Thyroid gland (tissue), 4 donors: ENCODE measurements at places on chromosomes 4 and X. TPM values are rescaled to one million over a fixed set of nuclear protein-coding genes. Genes with fewer than 3 reads are reported as not detected.

- H3K27ac ChIP-seq = peak overlapping the region; percentile 54
These were observed 170.3 kb upstream of the IGFBP7 start for GRCh38 chr4:57280481-57280880.

- H3K4me1 ChIP-seq = no peaks in the 10 kb centered on the region
- H3K4me3 ChIP-seq = no peak overlapping the region
- H3K36me3 ChIP-seq = no peaks in the 10 kb centered on the region
- DNase-seq = no peak
- no peak overlapping the region for H3K27ac ChIP-seq
- H3K27me3 ChIP-seq = no peaks in the 10 kb centered on the region
These were observed 27.8 kb upstream of the TSPAN5 start for GRCh38 chr4:98686043-98686707.

- peaks cover 8% of the 10 kb centered on the region for H3K4me1 ChIP-seq
- no peak overlapping the region for H3K27ac ChIP-seq
- H3K4me3 ChIP-seq = no peak overlapping the region
- no peaks in the 10 kb centered on the region for H3K27me3 ChIP-seq
These were observed 141.8 kb downstream of the CBR4 start for GRCh38 chr4:168868044-168868781.

GRCh38 chr4:56874923-56875322, 32.8 kb upstream of the REST start:
- H3K36me3 ChIP-seq = no peaks in the 10 kb centered on the region
- no peaks in the 10 kb centered on the region for H3K27me3 ChIP-seq
- H3K4me3 ChIP-seq = no peak overlapping the region
- no peaks in the 10 kb centered on the region for H3K4me1 ChIP-seq

GRCh38 chrX:110182362-110182761, 135.5 kb downstream of the AMMECR1 start:
- no peak overlapping the region for H3K4me3 ChIP-seq
- no peaks in the 10 kb centered on the region for H3K4me1 ChIP-seq
- no peak overlapping the region for H3K27ac ChIP-seq
- H3K36me3 ChIP-seq = no peaks in the 10 kb centered on the region
- no peak for DNase-seq

- no peak overlapping the region for H3K27ac ChIP-seq
- no peak overlapping the region for H3K4me3 ChIP-seq
- H3K27me3 ChIP-seq = no peaks in the 10 kb centered on the region
- H3K36me3 ChIP-seq = no peaks in the 10 kb centered on the region
- no peak for DNase-seq
- H3K4me1 ChIP-seq = no peaks in the 10 kb centered on the region
These were observed 29.9 kb upstream of the TEC start for GRCh38 chr4:48299560-48299959.

GRCh38 chr4:98612318-98613250, 45.8 kb downstream of the TSPAN5 start:
- H3K4me1 ChIP-seq = peaks cover 7% of the 10 kb centered on the region
- no peak overlapping the region for H3K4me3 ChIP-seq
- H3K27ac ChIP-seq = no peak overlapping the region
- no peaks in the 10 kb centered on the region for H3K36me3 ChIP-seq

DNA sequence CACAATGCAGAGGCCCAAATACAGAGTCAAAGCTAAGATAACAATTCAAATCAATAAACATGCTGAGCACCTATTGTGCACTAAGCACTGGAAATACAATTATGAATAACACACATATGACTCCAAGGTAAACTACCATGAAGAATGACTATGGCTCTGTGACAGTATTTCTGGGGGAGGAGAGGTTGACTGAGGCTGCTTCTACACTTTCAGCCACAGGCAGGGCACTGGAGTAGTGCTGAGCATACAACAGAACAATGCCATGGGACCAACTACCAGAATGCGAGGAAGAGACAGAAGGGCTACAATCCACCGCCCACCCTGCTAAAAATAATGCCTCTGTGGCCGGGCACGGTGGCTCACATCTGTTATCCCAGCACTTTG, 13.7 kb downstream of the TEC start:
- no peaks in the 10 kb centered on the region for H3K36me3 ChIP-seq
- DNase-seq = no peak
- no peaks in the 10 kb centered on the region for H3K27me3 ChIP-seq
- H3K27ac ChIP-seq = no peak overlapping the region
- H3K4me3 ChIP-seq = no peak overlapping the region
- H3K4me1 ChIP-seq = peaks cover 21% of the 10 kb centered on the region

GRCh38 chr4:82638479-82638878, 76.7 kb upstream of the TMEM150C start:
- no peaks in the 10 kb centered on the region for H3K27me3 ChIP-seq
- no peak overlapping the region for H3K27ac ChIP-seq
- no peak for DNase-seq
- H3K4me3 ChIP-seq = no peak overlapping the region
- no peaks in the 10 kb centered on the region for H3K4me1 ChIP-seq

DNA sequence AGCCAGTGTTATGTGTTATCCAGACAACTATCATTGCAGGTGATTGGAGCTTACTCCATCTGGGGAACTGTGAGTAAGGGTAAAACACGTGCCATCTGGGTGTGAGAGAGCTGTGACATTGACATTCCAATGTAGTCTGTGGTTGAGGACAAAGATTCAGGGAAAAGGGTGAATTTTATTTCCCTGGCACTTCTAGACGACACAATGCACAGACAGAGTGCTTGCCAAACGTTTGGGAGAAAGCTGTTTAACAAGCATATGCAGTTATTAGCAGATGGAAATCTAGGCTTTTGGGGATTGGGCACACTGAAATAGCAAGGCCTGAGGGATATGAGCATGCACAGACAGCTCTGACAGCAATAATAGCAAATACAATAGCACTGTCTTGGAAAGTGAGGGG, 21.3 kb upstream of the CTSO start:
- no peaks in the 10 kb centered on the region for H3K36me3 ChIP-seq
- no peaks in the 10 kb centered on the region for H3K4me1 ChIP-seq
- DNase-seq = no peak
- H3K4me3 ChIP-seq = no peak overlapping the region

- no peak overlapping the region for H3K4me3 ChIP-seq
- no peaks in the 10 kb centered on the region for H3K36me3 ChIP-seq
- H3K27ac ChIP-seq = no peak overlapping the region
- H3K27me3 ChIP-seq = no peaks in the 10 kb centered on the region
- H3K4me1 ChIP-seq = no peaks in the 10 kb centered on the region
These were observed 10.4 kb downstream of the SMPX start for GRCh38 chrX:21747558-21747957.

DNA sequence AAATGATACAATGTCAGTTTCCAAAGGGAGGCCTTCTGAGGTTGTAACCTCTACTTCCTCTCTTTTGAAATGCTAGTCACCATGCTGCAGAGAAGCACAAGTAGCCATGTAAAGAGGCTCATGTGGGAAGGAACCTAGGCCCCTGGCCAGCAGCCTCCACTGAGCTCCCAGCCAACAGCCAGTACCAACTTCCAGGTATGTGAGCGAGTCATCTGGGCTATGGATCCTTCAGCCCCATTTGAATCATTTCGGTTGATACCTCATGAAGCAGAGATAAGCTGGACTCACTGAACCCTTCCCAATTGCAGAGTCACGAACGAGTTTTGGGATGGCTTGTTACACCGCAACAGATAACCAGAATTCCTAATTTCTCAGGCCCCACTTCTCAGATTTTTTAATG, 187.0 kb upstream of the LDB2 start:
- no peaks in the 10 kb centered on the region for H3K27me3 ChIP-seq
- no peak overlapping the region for H3K4me3 ChIP-seq
- H3K36me3 ChIP-seq = no peaks in the 10 kb centered on the region

- H3K27me3 ChIP-seq = no peaks in the 10 kb centered on the region
- H3K36me3 ChIP-seq = no peaks in the 10 kb centered on the region
- no peak for DNase-seq
These were observed 50.2 kb downstream of the MGST2 start for GRCh38 chr4:139715746-139716391.

DNA sequence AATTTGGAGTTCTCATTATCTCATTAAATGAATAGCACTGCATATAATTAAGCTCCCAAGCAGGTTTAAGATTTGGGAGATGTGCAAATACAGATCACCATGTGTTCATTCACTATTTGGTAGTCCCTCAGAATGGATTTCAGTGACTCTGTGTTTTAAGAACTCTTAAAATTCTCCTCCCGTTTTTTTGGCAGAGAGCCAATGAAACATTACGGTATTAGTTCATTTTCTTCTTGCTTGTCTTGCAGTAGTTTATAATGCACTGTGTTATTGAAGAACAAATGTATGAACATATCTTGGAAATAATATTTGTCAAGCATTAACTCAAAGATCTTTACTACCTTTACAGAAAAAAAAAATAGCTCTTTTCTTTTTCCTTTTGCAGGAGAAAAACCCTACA, 32.7 kb downstream of the KLF3 start:
- no peak overlapping the region for H3K27ac ChIP-seq
- peaks cover 53% of the 10 kb centered on the region for H3K36me3 ChIP-seq
- DNase-seq = no peak

DNA sequence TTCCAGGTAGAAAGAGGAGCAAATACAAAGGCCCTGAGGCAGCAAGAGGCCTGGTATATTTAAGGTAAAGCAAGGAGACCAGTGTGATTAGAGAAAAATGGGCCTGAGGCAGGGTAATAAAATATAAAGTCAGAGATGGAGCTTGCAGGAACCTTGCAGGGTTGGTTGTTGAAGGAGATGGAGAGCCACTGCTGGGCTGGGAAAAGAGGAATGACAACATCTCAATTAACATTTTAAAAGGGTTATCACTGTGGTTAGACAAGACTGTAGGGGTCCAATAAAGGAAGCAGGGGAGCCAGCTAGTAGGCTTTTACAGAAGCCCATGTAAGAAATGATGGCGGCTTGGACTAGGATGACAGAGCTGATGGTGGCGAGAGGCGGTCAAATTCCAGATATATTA, 205.5 kb upstream of the MBNL3 start:
- no peaks in the 10 kb centered on the region for H3K4me1 ChIP-seq
- DNase-seq = no peak
- no peaks in the 10 kb centered on the region for H3K36me3 ChIP-seq
- no peak overlapping the region for H3K27ac ChIP-seq
- H3K27me3 ChIP-seq = no peaks in the 10 kb centered on the region

DNA sequence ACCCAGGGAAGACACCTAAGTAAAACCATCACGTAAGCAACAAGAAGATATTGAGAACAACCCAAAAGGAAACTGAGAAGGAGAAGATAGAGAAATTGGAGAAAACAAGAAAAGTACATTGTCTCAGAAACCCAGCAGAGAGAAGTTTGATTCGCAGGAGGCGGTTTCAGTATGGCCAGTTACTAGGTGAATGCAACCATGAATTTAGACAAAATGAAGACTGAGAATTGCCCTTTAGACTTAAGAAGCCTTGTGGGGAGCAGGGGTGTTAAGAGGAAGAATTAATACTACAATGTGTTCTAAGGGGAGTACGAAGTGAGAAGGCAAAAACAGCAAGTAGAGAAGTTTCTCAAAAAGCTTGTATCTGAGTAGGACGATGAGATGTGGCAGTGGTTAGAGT, 229.3 kb upstream of the NEIL3 start:
- no peaks in the 10 kb centered on the region for H3K4me1 ChIP-seq
- H3K4me3 ChIP-seq = no peak overlapping the region
- no peak for DNase-seq
- H3K36me3 ChIP-seq = no peaks in the 10 kb centered on the region
- no peaks in the 10 kb centered on the region for H3K27me3 ChIP-seq

DNA sequence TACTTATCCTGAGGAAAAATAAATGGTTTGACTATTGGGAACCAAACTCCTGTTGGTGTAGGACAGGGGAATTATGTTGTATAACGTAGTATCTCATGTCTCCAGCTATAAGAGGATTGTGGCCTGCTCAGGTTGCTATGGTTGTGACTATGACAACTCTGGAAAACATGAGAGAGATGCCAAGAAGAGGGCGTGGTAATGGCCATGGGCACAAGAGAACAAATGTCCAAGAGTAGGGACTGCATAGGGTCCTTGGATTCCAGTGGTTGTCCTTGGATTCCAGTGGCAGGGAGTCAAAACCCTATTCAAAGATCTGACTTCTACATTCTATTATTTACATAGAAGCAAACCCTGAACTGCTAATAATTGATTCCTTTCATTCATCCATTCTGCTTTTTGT, 6.8 kb upstream of the MOB1B start:
- H3K27ac ChIP-seq = no peak overlapping the region
- no peaks in the 10 kb centered on the region for H3K36me3 ChIP-seq
- no peak overlapping the region for H3K4me3 ChIP-seq
- peaks cover 3% of the 10 kb centered on the region for H3K4me1 ChIP-seq
- DNase-seq = peak; percentile 37

GRCh38 chr4:106421441-106422296, 53.1 kb upstream of the GIMD1 start:
- H3K27ac ChIP-seq = no peak overlapping the region
- DNase-seq = no peak
- H3K36me3 ChIP-seq = no peaks in the 10 kb centered on the region
- no peaks in the 10 kb centered on the region for H3K4me1 ChIP-seq
- H3K27me3 ChIP-seq = no peaks in the 10 kb centered on the region
- H3K4me3 ChIP-seq = no peak overlapping the region

DNA sequence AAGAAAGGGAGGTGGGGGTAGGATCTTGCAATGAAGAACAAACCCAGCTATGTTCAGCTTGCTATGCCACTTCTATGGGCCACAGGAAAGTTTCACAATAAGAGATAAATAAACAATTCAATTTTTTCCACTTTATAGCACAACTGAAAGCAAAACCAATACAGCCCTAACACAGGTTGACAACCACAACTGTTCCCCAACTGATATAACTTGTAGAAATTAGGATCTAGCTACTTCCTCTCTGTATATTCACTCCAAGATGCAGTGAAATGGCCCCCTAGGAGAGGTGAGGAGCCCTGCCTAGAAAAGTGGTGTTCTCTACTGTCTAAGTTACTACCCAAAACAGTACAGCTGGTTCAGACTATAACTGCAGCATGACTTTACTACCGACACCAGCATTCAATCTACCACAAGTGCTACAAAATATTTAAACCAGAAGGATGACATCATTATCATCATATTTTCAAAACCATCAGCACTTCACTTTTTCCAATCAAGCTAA, 77.0 kb downstream of the FBXW7 start:
- no peaks in the 10 kb centered on the region for H3K4me1 ChIP-seq
- no peak for DNase-seq
- no peak overlapping the region for H3K4me3 ChIP-seq

The USP17L12 gene
- total RNA-seq = not detected

The NDUFB11 gene
- total RNA-seq = 68.5 TPM

The DIAPH2 gene
- 11.1 TPM for total RNA-seq

The EDA2R gene
- total RNA-seq = 9.5 TPM

The AKAP4 gene
- total RNA-seq = not detected

The SPRY1 gene
- 134 TPM for total RNA-seq

The ZAR1 gene
- total RNA-seq = not detected

The DCX gene
- not detected for total RNA-seq

The KDM5C gene
- total RNA-seq = 99.7 TPM

The BANK1 gene
- total RNA-seq = 20.8 TPM

The SMIM31 gene
- not detected for total RNA-seq

The ATP1B4 gene
- not detected for total RNA-seq

The PIN4 gene
- total RNA-seq = 12.6 TPM

The GATA1 gene
- not detected for total RNA-seq
